Central memory CD8-positive, alpha-beta T cell (primary cell): ENCODE measurements at places on chromosomes 16 and 17.
A peak's percentile ranks its signal among the peaks of the same experiment; 100 is the strongest.

DNA sequence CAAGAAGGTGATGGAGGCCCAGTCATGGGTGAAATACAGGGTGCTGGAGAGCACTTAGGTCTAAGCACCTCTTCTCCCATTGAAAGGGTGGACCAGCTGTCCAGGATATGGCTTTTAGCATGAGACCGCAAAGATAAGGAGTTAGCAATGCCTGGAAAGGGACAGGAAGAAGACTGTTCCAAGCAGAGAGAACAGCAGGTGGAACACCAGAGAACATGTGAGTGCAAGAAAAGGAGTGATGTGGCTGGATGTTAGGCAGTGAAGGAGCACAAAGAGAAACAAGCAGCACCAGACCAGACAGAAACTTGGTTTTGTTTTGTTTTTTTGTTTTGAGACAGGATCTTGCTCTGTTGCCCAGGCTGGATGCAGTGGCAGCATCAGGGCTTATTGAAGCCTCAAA lies 45.4 kb upstream of the CCL1 start:
- no peak for DNase-seq

DNA sequence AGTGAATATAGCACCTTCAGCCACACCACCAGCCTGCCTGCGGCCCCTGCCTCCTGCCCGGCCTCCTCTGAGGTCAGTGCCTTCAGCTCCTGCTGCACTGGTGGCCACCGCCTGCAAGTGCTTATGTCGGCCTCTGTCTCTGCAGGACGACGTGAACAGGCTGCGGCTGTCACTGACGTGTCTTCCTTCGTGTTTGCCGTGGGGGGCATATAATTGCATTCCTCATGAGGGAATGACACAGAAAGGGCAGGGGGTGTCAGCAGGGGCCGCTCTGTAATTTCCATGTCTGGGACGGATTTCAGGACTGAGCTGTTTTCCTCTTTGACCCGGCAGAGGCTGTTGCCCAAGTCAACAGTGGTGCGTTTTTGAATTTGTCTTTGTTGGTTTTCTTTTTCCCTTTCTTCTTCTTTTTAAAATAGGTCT lies 28.5 kb downstream of the CMIP start:
- no peak for DNase-seq

- DNase-seq, result peak; percentile 64
Observed at GRCh38 chr17:18217412-18218015, 7.9 kb upstream of the LLGL1 start.

GRCh38 chr17:10875430-10875851 lies 37.6 kb upstream of the PIRT start:
- no peak for DNase-seq

- DNase-seq, result no peak
Observed at GRCh38 chr16:75305364-75306098, 54.1 kb upstream of the BCAR1 start.

DNA sequence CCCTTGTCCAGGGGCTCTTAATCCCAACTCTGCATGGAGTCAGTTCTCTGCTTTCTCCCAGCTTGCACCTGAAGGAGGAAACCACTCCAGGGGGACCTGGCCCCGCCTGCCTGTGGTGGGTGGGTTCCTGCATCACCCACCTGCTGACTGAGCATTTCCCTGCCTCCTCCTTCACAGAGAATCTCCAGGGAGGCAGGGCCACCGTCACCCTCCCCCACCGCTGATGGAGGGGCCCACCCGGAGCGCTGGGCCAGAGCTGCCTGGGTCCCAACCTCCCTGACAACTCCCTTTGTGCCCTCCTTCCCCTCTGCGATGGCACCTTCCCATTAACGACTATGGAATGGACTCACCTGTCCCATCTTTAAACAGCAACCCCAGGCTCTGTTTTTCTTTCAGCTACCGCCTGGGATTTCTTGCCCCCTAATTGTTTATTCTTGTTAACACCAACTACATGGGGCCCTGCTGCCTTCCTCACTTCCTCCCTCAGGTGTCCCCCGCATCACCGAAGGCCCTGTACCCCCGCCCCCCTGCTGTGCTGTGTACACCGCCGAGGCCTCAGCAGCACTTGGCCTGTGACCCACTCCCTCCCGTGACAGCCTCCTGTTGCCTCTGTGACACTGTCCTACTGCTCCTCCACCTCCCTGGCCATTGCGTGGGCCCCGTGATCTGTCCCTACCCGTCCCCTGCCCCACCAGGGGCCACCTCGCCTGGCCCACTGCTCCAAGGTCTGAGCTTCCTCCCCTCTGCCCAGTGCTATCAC lies 842 bp upstream of the TEDC2 start:
- DNase-seq, result no peak

GRCh38 chr16:75810342-75810741 lies 84.1 kb upstream of the CPHXL start:
- no peak for DNase-seq

- DNase-seq, result no peak
Observed at GRCh38 chr16:52455549-52456277, 91.2 kb downstream of the TOX3 start.

- no peak for DNase-seq
Observed at GRCh38 chr16:89035669-89036570, 57.7 kb upstream of the ACSF3 start.

DNA sequence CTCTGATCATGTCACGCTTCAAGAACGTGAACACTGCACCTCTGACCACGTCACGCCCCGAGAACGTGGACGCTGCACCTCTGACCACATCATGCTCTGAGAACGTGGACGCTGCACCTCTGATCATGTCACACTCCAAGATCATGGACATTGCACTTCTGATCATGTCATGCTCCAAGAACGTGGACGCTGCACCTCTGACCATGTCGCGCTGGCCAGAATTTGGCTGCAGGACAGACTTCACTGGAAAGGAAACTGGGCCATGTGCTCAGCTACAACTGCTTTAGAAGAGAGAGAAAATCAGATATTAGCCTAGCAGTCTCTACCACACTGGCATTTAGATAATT lies 182.7 kb downstream of the RPTOR start:
- no peak for DNase-seq

DNA sequence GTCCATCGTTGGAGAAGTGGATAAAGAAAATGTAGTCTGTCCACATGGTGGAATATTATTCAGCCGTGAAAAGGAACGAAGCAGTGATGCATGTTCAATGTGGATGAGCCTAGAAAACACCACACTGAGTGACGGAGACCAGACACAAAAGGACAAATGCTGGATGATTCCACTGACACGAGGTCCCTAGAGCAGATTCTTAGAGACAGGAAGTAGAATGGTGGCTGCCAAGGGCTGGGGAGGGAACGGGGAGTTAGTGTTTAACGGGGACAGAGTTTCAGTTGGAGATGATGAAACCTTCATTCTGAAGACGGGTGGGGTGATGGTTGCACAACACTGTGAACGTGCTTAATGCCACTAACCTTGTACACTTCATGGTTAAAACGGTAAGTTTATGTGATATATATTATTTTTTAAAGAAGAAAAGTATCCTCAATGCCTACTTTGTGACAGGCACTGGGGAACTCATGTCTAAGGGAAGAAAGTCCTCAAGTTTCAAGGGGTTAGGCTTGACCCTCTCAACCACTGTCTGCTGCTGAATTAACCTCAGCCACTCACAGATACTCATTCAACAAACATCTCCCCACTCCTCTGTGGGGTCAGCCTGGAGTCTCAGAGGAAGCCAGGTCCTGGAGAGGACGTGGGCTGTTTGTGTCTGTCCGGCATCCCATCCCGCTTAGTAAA lies 17.6 kb downstream of the C16orf74 start:
- DNase-seq, result no peak

- DNase-seq, result no peak
Observed at GRCh38 chr17:39198186-39198566, 707 bp upstream of the CACNB1 start.

- DNase-seq, result no peak
Observed at GRCh38 chr17:50056217-50056960, 479 bp downstream of the ITGA3 start.

DNA sequence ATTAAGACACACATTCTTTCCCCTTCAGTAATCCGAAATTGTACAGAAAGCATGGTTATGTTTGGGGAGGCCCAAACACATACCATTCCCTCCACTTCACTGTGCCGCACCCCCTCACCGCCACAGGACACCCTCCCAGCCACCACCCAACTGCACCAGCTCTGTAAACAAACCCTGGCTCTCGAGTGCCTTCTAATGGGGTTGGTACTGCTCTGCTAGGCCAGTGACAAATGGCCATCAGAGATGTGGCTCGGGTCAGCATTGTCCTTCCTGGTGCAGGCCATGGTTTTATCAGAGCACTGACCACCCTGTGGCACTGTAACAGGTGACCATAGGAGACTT lies 24.0 kb upstream of the SREBF1 start:
- DNase-seq, result no peak
